ENCODE measurements at places on chromosomes 13 and 19.

- no peak for DNase-seq
Observed at GRCh38 chr13:47168618-47169017, 271.8 kb upstream of the HTR2A start.

DNA sequence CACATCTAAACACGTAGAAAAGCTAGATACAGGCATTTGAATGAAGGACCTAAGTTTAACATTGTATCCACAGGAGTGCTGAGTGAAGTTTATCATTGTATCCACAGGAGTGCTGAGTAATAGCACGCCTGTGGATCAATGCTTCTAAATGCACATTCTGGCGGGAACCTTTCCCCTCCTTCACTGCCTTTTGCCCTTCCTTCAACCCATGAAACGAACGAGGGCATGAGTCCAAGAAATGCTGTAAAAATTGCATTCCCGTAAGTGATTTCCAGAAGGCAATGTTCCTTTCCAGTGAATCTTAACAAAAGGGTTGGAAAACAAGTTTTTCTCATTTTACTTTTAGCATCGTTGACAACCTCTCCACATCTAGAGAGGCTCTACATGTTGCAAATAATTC is 88.1 kb downstream of the ZDHHC20 start:
- no peak for DNase-seq

- DNase-seq: no peak
Observed at GRCh38 chr19:2454962-2455850, 1.6 kb downstream of the LMNB2 start.

- no peak for DNase-seq
Observed at GRCh38 chr13:25330541-25330940, 29.1 kb downstream of the NUP58 start.

DNA sequence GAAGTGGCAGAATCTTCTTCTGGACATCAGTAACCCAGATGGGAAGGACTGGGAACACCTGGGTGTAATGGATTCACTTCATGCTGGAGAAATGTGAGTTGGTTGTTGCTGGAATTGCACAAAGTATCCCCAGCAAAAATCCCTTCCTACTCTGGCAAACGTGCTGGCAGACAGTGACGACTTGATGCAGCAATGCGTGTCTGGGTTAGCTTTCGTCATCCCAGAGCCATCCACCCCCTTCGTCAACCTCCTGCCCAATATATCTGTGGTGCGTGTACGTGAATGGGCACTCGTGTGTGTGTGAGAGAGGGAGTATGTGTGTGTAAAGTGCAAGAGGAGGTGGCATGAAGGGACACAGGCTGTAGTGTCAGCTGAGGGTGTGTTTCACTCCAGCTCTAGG is 70.9 kb downstream of the TM9SF2 start:
- DNase-seq: no peak
